GM23338 (cell line): ENCODE measurements at places on chromosomes 5 and 9.
A peak's percentile ranks its signal among the peaks of the same experiment; 100 is the strongest.

DNA sequence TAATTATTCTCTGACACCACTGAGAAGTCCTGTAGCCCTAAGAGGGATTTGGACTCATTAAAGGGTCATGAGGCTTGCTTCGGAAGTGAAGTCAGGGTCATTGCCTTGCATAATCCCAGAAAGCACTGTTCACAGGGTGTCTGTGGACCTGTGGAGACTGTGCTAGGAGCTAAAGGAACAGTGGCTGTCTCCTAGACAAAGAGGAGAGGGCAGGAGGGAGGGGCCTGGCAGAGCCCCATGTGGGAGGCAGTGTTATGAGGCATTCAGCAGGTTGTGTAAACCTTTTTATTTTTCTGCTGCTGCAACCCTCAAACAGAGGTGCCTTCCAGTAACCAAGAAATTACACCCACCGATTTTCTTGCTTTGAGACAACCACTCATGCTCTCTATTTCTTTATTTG, 3.3 kb downstream of the TMEM174 start:
- no peak for DNase-seq

GRCh38 chr5:107874795-107875194, 204.1 kb upstream of the EFNA5 start:
- DNase-seq, result no peak

DNA sequence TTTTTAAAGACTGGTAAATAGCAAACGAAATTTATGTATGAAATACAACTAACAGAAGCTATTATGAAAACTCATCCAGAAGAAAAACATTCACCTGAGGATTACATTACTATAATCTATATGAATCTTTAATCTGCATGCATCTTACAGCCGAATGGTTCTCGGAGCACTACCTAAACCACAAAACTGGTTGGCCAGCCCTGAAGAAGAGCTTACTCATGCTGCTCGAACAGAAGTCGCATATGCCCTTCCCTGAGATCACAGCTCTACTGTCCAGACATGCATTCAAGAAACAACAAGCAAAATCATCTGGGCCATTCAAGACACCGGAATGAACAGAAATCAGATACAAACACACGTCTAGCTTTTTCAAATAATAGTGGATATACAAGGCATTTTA, 931.0 kb upstream of the DMAC1 start:
- DNase-seq, result no peak

DNA sequence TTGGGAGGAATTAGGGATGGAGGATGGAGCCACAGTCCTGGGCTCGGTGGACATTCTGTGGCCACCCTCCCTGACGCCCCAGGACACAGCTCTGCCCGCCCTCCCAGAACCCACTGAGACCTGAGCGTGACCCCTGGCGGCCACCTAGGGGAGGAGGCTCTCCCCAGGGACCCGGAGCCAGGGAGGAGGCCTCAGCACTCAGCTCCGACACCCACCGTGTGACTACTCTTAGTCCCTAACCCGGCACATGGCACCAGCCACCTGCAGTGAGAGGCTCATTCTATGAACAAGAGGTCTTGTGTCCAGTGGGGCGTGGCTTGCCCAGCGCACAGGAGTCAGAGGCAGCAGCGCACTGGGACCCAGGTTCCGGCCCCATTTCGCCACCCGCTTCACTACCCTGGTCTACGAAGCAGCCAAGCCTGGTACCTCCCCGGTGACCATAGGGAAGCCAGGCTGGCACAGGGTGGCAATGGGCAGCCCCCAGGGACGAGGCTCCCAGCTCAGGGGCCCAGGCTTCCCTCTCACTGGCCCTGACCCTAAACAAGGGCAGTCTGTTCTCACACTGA, 10.2 kb downstream of the SARDH start:
- DNase-seq, result no peak

GRCh38 chr9:86072394-86072877, 26.9 kb downstream of the GOLM1 start:
- no peak for DNase-seq

DNA sequence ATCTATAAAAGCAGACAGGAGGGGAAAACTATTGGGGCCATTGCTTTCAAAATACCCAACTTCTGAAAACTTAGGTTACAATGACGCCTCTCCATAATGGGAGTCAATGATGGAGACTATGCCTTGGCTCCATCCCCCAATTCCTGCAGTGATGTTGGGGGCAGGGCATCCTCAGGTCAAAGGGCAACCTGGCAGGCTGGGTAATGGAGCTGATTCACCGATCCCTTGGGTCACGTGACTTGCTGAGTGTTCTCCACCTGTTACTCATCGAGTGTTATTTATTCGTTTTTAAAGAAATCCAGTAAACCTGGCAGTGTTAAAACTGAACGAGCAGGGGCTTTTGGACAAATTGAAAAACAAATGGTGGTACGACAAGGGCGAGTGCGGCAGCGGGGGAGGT, 244.4 kb downstream of the FAM114A2 start:
- no peak for DNase-seq

- DNase-seq, result no peak
Measured at GRCh38 chr9:122936464-122936863, 4.4 kb upstream of the RABGAP1 start.

DNA sequence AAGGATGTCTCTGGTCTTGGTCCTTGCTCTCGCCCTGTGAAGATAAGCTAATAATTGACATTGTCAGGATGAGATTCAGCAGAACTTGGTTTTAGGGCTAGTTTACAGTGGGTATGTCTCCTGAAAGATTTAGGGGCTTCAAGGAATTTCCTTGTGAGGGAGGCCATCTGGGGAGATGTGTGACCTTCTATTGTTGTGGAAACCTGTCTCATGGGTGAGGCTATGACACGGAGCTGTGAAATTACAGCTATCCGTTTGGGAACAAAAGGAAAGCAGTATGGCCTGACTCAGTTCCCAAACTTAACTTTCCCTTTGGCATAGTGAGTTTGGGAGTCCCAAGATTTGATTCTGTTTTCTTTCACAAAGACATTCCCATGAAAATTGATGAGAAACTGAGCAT, 142.0 kb downstream of the PARP8 start:
- no peak for DNase-seq

- no peak for DNase-seq
Measured at GRCh38 chr5:88820581-88820980, 62.4 kb downstream of the MEF2C start.

DNA sequence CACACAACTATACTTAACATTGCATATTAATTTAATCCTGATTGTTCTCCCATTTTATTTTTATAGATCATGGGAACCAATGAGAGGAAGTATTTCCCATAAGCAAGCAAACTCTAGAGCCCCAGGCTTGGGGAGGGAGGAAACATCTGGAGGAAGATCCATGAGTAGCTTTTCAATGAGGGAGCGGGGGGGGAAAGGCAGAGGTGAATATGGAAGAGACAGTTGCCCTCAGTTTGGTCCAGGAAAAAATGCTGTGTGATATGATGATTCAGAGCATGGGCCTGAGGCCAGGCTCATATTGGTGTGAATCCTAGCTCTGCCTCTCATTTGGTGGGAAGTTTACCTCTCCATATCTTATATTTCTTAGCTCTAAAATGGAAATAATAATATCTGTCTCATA, 42.2 kb upstream of the ALDOB start:
- no peak for DNase-seq

- DNase-seq, result peak; percentile 91
Measured at GRCh38 chr5:149834246-149834855, 104.2 kb downstream of the PPARGC1B start.
